ENCODE measurements at places on chromosomes 7 and 10. TPM values are rescaled to one million over a fixed set of nuclear protein-coding genes. Genes with fewer than 3 reads are reported as not detected.

IRF5 gene
- 0.28 TPM for total RNA-seq

GRCh38 chr10:11899067-11899876 is 76.1 kb downstream of the PROSER2 start:
- H3K4me1 ChIP-seq = no peaks in the 10 kb centered on the region
- no peaks in the 10 kb centered on the region for H3K27me3 ChIP-seq
- no peak for DNase-seq
- H3K36me3 ChIP-seq = no peaks in the 10 kb centered on the region
- no peak overlapping the region for H3K4me3 ChIP-seq

- no peak overlapping the region for H3K27ac ChIP-seq
- no peaks in the 10 kb centered on the region for H3K27me3 ChIP-seq
- no peak overlapping the region for H3K4me3 ChIP-seq
- DNase-seq = no peak
- H3K36me3 ChIP-seq = no peaks in the 10 kb centered on the region
These were observed 106.0 kb downstream of the ADARB2 start for GRCh38 chr10:1631282-1631681.

- H3K36me3 ChIP-seq = no peaks in the 10 kb centered on the region
- no peaks in the 10 kb centered on the region for H3K27me3 ChIP-seq
- DNase-seq = no peak
- peaks cover 20% of the 10 kb centered on the region for H3K4me1 ChIP-seq
- H3K4me3 ChIP-seq = no peak overlapping the region
These were observed 134.3 kb downstream of the PLXNA4 start for GRCh38 chr7:132441935-132442334.

DNA sequence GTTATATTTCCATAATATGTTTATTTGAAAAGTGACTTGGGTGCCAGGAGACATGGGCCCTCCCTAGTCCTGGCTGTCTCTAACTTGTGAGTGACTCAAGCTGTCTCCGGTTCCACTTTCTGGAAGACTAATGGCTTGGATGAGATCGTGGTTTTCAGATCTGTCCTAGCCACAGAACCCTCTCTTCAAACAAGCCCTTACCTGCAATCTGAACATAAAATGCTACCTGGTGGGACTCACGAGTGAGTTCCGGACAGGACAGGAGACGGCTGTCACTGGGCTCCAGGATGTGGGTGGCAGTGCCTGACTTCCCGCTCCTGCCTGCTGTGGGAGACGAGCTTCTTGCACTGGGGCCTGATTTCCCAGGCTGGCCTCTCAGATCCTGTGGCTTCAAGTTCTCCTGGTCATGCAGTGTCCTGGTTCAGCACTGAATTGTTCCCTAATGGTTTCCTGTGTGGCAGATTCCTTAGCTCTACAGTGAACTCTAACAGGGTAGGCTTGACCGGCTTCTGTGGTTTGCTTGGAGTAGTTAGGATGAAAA is 26.0 kb upstream of the PFKFB3 start:
- H3K27ac ChIP-seq = no peak overlapping the region
- no peak overlapping the region for H3K4me3 ChIP-seq
- no peak for DNase-seq
- no peaks in the 10 kb centered on the region for H3K27me3 ChIP-seq
- H3K4me1 ChIP-seq = no peaks in the 10 kb centered on the region

DNA sequence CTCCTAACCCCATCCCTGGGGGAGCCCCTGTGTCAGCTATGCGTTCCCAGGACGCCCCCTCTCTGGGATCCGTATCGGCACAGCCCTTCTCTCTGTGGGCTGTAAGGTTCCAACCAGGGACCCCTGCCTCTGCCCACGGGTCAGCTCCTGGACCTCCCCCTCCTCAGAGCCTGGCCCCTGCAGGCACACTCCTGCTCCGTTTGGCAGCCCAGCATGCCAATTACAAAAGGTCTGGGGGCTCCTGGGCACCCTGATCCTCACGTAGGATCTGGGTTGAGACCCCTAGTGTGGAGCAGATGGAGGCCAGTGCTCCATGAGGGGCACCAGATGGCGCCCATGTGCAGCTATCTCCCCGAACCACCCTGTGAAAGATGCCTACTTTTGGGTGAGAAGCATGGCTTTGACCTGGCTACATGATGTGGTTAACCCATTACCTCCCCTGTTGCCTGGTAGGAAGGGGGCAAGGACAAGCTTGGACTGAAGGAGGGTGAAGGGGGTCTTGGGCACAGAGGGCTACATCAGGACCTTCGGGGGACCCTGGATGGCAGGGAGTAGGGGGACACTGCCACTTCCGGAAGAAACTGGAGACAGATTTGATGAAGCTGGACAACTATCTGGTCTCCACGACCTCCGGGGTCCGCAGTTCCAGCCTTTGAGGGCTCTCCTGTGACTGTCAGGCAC is 9.0 kb downstream of the TACR2 start:
- peaks cover 9% of the 10 kb centered on the region for H3K27me3 ChIP-seq
- no peaks in the 10 kb centered on the region for H3K36me3 ChIP-seq
- no peak overlapping the region for H3K27ac ChIP-seq
- H3K4me3 ChIP-seq = no peak overlapping the region
- DNase-seq = peak; percentile 57

- H3K4me3 ChIP-seq = no peak overlapping the region
- H3K4me1 ChIP-seq = peaks cover 13% of the 10 kb centered on the region
- H3K27me3 ChIP-seq = no peaks in the 10 kb centered on the region
- H3K36me3 ChIP-seq = no peaks in the 10 kb centered on the region
These were observed 12.3 kb downstream of the COL26A1 start for GRCh38 chr7:101374990-101375389.

DNA sequence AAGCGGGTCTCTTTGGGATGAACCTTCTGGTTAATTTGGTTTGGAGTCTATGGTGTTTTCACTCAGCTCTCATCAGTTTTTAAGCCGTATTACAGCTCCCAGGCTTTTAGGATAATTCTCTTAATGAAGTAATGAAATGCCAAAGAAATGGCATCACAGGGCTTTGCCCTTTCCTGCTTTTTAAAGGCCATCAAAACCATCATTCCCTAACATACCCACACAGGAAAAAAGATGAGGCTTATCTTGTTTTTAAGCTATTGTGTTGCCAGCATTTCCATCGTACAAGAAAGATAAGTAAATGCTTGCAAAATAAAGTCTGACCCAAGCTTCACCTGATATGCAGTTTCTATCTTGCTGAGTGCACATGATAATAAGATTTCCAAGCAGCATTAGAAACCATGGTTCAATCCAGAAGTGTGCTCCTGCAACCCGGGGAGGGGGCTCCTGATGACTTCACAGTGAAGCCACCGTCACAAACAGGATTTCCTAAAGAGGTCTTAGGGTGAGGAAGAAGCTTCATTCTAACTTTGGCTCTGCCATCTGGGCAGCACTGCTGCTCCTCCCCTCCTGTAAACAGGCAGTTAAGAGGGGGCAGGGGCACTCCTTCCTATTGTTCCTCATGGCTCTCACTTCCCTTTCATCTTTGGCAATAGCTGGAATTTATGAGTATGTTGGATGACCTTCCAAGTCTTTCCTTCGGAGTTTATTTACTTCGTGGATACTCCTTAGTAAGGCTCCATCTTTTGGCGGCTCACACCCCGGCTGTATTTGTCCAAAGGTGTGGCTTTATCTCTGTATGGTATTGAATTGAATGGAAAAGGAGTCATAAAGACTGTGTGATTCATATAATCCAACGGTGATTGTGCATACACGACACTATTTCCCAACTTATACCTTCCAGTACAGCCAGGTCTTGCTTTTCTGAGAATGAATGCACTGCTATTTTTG is 55.2 kb upstream of the FAM133B start:
- no peaks in the 10 kb centered on the region for H3K27me3 ChIP-seq
- H3K4me1 ChIP-seq = peaks cover 7% of the 10 kb centered on the region
- H3K27ac ChIP-seq = no peak overlapping the region
- H3K4me3 ChIP-seq = no peak overlapping the region

- peaks cover 10% of the 10 kb centered on the region for H3K4me1 ChIP-seq
- peaks cover 100% of the 10 kb centered on the region for H3K27me3 ChIP-seq
- H3K36me3 ChIP-seq = no peaks in the 10 kb centered on the region
These were observed at the start of gene ADCYAP1R1 for GRCh38 chr7:31051598-31052486. Gene ADCYAP1R1 (plus strand): TSS chr7:31052308. CDS start chr7:31063265, 10,957 bp downstream.

- no peaks in the 10 kb centered on the region for H3K36me3 ChIP-seq
- no peak overlapping the region for H3K4me3 ChIP-seq
- H3K27ac ChIP-seq = no peak overlapping the region
- no peak for DNase-seq
These were observed 171.1 kb upstream of the TMEM196 start for GRCh38 chr7:19944363-19945120.

- no peak overlapping the region for H3K27ac ChIP-seq
- peaks cover 27% of the 10 kb centered on the region for H3K4me1 ChIP-seq
- no peaks in the 10 kb centered on the region for H3K27me3 ChIP-seq
- peak; percentile 70 for DNase-seq
These were observed 47.9 kb downstream of the PWWP2B start for GRCh38 chr10:132444877-132445351.

DNA sequence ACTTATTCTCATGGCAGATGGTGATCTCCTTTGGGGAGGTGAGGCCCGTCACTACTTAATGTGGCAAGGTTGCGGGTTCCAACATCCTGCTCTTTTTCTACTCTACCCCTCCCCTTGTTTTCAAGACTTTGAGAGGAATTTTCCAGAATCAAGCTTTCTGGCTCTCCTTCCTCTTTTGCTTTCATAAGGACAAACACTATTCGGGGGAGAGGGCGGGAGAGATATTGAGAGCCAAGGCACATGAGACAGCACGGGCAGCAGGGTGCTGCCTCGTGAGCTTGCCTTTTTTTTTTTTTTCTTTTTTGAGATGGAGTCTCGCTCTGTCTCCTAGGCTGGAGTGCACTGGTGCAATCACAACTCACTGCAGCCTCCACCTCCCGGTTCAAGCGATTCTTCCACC is 6.9 kb upstream of the PFKFB3 start:
- no peak overlapping the region for H3K27ac ChIP-seq
- H3K4me3 ChIP-seq = no peak overlapping the region
- no peak for DNase-seq
- peaks cover 39% of the 10 kb centered on the region for H3K27me3 ChIP-seq
- no peaks in the 10 kb centered on the region for H3K36me3 ChIP-seq
- H3K4me1 ChIP-seq = peaks cover 9% of the 10 kb centered on the region

DNA sequence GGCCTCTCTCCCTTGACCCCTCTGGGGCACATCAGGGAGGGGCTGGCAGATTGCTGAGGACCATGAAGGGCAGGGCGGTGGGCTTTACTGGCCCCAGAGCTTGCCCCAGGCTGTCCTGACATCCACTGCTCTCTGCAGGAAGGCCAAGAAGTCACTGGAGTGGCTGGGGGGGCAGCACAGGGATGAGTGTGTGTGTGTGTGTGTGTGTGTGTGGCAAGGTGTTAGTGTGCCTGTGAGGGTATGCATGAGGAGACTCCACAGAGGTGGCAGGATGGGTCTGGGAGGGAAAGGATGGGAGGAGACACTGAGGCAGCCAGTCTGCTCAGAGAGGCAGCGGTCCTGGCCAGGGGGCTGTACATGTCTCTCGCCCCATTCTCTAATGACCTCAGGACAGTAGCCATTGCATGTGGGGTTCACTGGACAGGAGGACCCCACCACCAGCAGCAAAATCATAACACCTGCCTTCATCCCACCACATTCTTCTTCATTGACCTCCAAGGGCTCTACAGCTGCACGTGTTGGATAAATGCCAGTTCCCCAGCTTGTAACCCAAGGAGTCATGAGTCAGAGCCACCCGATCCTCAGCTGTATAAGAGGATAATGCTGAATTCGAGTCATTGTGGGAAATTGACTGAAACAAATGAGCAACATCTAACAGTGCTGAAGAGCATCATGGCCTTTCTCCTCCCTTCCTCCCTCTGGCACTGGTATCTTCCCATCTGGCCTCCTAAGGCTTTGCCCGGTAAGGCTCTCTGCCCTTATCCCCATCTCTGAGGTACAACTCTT is 720.5 kb downstream of the GRID1 start:
- H3K27ac ChIP-seq = no peak overlapping the region
- H3K36me3 ChIP-seq = no peaks in the 10 kb centered on the region
- no peaks in the 10 kb centered on the region for H3K4me1 ChIP-seq
- H3K4me3 ChIP-seq = no peak overlapping the region
- H3K27me3 ChIP-seq = no peaks in the 10 kb centered on the region
- no peak for DNase-seq

- no peak overlapping the region for H3K27ac ChIP-seq
- no peak overlapping the region for H3K4me3 ChIP-seq
- no peaks in the 10 kb centered on the region for H3K4me1 ChIP-seq
- no peaks in the 10 kb centered on the region for H3K27me3 ChIP-seq
- DNase-seq = peak; percentile 8
These were observed 181.0 kb upstream of the RHOBTB1 start for GRCh38 chr10:61124756-61125530.

GRCh38 chr10:22833353-22833752 is 94.5 kb upstream of the ARMC3 start:
- peaks cover 14% of the 10 kb centered on the region for H3K4me1 ChIP-seq
- H3K27ac ChIP-seq = no peak overlapping the region
- no peaks in the 10 kb centered on the region for H3K27me3 ChIP-seq
- no peaks in the 10 kb centered on the region for H3K36me3 ChIP-seq
- no peak overlapping the region for H3K4me3 ChIP-seq
- DNase-seq = no peak

- H3K27ac ChIP-seq = no peak overlapping the region
- no peaks in the 10 kb centered on the region for H3K36me3 ChIP-seq
- no peak overlapping the region for H3K4me3 ChIP-seq
- no peaks in the 10 kb centered on the region for H3K4me1 ChIP-seq
- no peaks in the 10 kb centered on the region for H3K27me3 ChIP-seq
These were observed 564.6 kb downstream of the KCNMA1 start for GRCh38 chr10:77072836-77073662.

DNA sequence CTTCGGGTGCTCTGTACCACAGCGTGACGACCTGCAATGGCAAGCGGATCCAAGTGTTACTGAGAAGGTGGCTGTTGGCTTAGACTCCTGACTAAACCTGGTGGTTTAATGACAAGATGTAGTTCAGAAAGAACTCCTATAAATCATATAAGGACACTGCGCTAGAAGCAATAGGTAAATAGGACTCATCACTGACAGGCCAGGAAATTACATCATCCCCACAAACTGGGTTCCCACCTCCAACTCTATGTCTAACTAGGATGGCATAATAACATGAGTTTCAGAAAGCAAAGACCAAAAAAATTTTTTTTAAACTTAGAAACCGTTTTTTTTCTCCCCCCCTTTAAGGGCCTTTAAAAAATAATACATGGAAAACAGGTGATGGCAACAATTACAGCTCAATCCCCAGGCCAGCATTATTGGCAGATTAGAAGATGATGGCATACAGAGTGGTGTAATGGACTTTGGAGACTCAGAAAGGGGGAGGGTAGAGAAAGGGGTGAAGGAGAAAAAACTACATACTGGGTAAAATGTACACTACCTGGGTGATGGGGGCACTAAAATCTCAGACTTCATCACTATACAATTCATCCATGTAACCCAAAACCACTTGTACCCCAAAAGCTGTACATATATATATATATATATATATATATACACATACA is 81.4 kb upstream of the FAM133B start:
- no peak for DNase-seq
- no peaks in the 10 kb centered on the region for H3K4me1 ChIP-seq
- no peaks in the 10 kb centered on the region for H3K36me3 ChIP-seq
- H3K27ac ChIP-seq = no peak overlapping the region
- no peaks in the 10 kb centered on the region for H3K27me3 ChIP-seq
